Right lung (tissue), 10 donors: ENCODE measurements at places on chromosomes 6 and 20. TPM values are rescaled to one million over a fixed set of nuclear protein-coding genes. Genes with fewer than 3 reads are reported as not detected.

GRCh38 chr20:19827818-19828217 lies 69.8 kb downstream of the RIN2 start:
- DNase-seq: no peak

DNA sequence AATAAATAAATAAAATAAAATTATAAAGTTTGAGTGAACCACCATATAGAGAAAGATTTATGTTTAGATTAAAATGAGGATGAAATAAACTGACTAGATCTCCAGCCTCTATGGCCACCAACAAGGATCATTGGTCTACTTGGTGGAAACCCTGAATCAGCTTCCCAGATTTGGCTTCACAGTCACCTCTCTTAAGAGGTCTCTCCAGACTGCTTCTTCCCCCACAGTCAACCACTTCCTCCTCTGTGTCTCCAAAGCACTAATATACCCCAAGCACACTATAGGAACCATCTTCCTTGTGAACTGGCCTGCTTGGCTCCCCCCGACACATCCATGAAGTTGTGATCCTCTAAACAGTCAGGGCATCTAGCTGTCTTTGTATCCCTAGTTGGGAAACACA lies 529.6 kb upstream of the RNF217 start:
- no peak for DNase-seq

DNA sequence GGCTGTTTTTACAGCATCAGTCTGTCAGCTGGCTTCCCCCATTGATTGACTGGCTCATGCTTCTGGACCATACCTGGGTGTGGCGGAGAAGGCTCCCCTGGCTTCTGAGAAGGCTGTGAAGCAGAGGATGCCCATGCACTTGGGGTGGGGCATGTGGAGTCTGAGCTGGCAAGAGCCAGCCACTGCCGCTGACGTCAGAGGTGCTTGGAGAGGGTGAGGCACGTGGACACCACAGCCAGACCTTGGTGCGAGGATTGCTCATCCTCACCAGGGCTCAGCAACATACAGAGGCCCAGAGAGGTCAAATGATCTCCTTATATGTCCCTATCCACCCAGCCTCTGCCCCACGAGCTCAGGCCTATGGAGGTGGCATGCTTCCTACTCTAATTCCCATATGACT lies 211.2 kb upstream of the PMEPA1 start:
- DNase-seq: no peak

- no peak for DNase-seq
These were observed 230.2 kb downstream of the PTPRK start for GRCh38 chr6:128290221-128290620.

GRCh38 chr6:52377538-52378221 lies 15.7 kb downstream of the PAQR8 start:
- DNase-seq: no peak

GRCh38 chr6:8174571-8174970 lies 72.2 kb upstream of the EEF1E1 start:
- no peak for DNase-seq

GRCh38 chr20:57811374-57812020 lies 101.7 kb upstream of the PMEPA1 start:
- DNase-seq: peak; percentile 55

DNA sequence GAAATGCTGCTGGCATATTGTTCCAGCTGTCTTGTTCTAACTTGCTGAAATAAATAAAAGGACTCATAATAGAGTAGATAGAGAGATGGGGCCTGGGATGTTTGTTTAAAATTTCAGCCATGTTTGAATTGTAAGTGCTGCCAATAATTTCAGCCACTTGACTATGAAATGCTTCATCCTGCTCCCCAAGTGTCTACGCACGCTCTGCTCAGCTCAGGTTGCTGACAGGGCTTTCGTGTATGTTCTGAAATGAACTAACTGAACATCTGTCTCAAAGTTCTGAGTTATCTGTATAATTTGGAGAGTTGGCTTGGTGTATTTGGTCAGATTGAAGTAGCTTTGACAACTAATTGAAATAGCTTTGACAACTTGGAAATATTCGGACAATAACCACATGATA lies 387.8 kb downstream of the BMP2 start:
- no peak for DNase-seq

GRCh38 chr6:101224751-101225150 lies 168.8 kb upstream of the GRIK2 start:
- DNase-seq: no peak

GRCh38 chr6:154433477-154434241 lies 76.8 kb downstream of the CNKSR3 start:
- DNase-seq: no peak

DNA sequence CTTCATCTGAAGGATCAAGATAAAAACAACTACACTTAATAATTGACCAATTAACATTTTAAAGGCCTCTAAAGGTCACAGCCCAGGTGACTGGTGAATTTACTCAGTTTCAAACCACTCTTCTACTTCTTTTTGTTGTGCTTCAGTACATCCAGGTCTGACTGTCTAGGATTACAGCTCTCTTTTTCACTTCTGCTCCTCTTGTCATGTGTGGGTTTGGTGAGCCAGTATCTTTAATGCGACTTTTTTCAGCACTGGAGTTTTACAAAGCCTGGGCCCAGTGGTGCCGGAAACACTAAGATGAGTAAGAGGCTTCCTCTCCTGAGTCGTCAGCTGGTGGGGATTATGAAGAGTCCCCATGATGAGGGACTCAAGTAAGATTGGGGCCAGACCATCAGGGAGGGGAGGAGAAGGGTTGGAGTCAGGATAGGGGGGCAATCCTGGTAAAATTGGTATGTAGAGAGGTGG lies 27.0 kb downstream of the HECA start:
- DNase-seq: no peak

GRCh38 chr6:4880363-4880762 lies 104.2 kb downstream of the CDYL start:
- DNase-seq: no peak

GRCh38 chr6:44335631-44336030 lies 6.8 kb upstream of the SPATS1 start:
- DNase-seq: no peak

GRCh38 chr20:13028673-13029072 lies 19.9 kb downstream of the SPTLC3 start:
- DNase-seq: no peak

DNA sequence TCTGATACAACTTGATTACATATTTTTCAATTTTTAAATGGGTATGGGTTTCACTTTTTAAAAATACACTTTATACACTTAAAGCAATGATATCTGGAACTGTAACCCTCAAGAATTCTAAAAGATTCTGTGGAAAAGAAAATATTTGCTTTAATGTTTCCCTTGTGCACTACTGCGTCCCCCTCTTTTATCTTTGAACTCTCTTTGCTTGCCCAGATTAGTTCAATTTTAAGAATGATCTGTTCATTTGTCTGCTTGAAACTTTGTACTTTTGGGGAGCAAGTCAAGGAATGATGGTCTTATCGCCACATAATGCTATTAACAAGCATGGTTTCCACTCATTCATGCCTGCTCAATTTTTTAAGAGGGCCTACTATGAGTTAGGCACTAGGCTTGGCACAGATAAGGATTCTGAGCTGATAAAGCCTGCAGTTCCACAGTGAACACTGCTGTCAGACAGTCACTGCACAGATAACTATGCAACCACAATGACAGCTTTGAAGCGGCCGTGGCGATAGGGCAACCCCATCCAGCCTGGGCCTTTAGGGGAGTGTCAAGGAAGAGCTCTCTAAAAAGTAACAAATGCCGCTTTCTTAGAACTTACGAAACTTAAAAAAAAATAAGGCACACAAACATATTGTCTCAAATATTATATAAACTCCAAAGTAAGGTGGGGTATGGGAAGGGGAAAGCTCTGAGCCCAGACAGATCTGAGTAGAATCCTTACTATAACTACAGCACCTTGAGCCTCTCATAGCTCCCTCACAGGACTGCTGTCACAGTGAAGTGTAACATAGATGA lies 29.7 kb downstream of the FYN start:
- DNase-seq: no peak

GRCh38 chr6:35427851-35428321 lies 24.3 kb upstream of the FANCE start:
- no peak for DNase-seq

GRCh38 chr6:11869672-11870340 lies 91.2 kb upstream of the ADTRP start:
- DNase-seq: peak; percentile 89

- no peak for DNase-seq
These were observed 20.7 kb upstream of the CGA start for GRCh38 chr6:87115402-87116135.

DNA sequence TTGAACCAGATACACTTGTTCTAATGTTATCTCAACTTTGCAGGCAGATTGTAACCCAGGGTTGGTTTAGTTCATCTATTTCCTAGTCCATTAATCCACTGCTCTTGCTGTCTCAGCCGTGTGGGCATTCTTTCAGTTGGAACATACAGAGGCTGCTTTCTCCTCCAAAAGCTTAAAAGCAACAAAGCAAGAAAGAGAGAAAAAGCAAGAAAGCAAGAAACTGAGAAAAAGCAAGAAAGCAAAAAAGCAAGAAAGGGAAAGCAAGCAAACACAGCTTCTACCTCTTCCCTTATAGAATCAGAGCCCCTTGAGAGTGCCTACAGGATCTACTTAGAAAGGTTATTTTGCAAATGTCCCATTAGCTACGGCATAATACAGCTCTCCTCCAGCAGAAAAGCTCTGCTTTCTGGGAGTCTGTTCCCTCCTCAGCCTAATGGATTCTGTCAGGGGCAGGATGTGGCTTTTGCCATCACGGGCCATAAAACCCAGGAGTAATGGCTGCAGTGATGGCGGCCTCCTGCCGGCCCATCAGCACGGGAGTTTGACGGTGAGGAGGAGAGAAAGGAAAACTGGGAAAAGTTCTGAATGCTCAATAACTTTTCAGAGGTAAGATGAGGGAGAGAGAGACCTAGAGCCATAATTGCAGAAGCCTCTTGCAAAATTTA lies 156.8 kb upstream of the JARID2 start:
- DNase-seq: no peak

DNA sequence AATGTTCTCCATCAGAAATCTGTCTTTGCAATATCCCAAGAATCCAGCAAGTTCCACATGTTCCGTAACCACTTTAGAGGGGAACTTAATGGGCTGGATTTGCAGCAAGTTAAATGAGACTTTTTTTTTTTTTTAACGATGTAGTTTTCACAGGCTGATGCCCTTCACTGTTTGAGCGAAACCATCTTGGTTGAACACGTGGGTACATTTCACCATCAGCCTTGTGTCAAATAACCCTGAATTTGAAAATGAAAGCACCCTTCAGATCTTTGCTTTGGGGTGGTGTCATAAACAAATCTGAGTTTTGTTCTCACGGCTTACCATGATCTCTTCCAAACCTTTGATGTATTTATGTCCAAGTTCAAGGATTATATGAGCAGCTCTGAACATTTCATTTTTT lies 73.7 kb upstream of the EXOC2 start:
- peak; percentile 16 for DNase-seq

DNA sequence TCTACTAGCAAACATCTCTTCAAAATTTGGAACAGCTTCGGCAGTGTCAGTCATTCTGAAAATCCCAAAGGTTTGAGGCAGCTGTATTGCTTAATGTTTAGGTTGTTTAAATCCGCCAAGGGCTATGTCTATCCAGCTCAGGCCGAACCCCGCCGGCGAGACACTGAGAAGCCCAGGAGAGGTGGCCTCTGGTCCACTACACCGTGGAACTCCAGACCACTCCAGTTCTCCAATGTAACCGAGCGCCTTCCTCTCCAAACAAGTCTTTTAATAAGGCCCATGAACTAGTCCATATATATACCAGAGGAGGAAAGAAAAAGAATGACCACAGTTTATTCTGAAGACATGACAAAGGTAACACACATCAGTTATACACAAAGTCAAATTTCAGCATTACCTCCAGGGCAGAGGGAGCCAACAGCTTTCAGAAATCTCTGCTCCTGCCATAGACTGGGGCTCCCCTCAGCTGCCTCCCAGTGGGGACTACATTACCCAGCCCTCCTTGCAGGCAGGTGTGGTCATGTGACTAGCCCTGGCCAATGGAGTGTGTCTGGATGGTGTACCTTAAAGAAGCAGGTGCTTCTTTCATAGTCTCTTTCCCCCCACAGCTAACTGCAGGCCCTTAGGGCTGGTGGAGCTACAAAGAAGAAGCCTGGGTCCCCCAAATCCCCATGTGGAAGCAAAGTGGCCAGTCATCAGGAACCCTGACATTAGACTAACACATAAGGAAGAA lies at the start of gene RAMACL:
RAMACL (minus strand) TSS at position 255 of the 733 bp plus-strand sequence; CDS start at position 54, 201 bp downstream.
- DNase-seq: no peak

GRCh38 chr6:133609415-133610226 lies 279.3 kb upstream of the TCF21 start:
- DNase-seq: no peak

DNA sequence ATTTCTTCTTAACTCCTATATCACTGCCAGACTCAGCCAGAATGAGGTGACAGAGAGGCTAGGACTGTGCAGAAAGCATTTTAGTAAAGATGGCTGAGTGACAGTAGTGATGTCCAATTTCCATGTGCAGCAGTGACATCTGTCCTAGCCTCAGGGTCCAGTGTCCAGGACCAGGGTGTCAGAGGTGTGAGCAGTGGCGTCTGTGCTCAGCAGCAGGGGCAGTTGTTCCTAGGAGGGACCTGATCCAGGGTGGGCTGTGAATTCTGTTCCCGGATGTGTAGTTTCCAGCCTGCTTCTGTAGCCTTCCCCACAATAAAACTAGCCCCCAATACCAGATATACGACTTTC lies 6.0 kb downstream of the HLA-B start:
- no peak for DNase-seq

GRCh38 chr6:81962198-81962597 lies 209.7 kb upstream of the TENT5A start:
- DNase-seq: no peak

- DNase-seq: no peak
These were observed 35.3 kb upstream of the SLC22A3 start for GRCh38 chr6:160312900-160313299.

OXT gene
- not detected for polyA plus RNA-seq

MAS1L gene
- not detected for polyA plus RNA-seq

NOX3 gene
- not detected for polyA plus RNA-seq

ANGPT4 gene
- polyA plus RNA-seq: 0.10 TPM

RAB32 gene
- polyA plus RNA-seq: 19.3 TPM

TUBB2B gene
- polyA plus RNA-seq: 8.1 TPM

ERVFRD-1 gene
- polyA plus RNA-seq: 0.13 TPM

HLA-DMA gene
- polyA plus RNA-seq: 11.2 TPM

ATAT1 gene
- 63.6 TPM for polyA plus RNA-seq

KPNA5 gene
- 30.4 TPM for polyA plus RNA-seq
